ENCODE measurements at places on chromosomes 2 and 18. TPM values are rescaled to one million over a fixed set of nuclear protein-coding genes. Genes with fewer than 3 reads are reported as not detected.

- DNase-seq = no peak
- H3K4me3 ChIP-seq = no peak overlapping the region
- H3K27ac ChIP-seq = no peak overlapping the region
Measured at GRCh38 chr18:76973520-76974266, 151.3 kb downstream of the ZNF236 start.

DNA sequence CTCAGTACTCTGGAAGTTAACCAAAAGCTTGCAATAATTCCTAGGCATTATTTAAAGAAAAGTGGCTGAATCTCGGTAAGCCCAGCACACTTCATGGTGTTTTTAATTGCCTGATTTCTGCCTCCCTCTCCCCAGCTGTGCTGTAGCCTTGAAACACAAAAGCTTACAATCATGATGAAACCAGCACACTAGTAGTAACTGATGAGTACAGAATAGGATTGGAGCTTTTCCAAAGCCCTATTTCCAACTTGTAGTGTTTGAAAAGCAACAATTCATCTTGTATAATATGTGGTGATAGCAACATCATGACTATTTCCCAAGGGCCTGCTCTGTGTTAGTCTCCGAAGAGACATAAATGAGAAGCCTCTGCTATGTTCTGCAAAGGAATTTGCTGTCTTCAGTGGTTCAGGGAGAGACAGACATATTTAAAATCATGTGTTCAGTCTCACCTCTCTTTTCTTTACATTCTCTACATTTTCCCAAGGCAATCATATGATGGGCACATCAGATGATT lies 1015.0 kb downstream of the BCL11A start:
- no peaks in the 10 kb centered on the region for H3K27me3 ChIP-seq
- no peaks in the 10 kb centered on the region for H3K4me1 ChIP-seq

DNA sequence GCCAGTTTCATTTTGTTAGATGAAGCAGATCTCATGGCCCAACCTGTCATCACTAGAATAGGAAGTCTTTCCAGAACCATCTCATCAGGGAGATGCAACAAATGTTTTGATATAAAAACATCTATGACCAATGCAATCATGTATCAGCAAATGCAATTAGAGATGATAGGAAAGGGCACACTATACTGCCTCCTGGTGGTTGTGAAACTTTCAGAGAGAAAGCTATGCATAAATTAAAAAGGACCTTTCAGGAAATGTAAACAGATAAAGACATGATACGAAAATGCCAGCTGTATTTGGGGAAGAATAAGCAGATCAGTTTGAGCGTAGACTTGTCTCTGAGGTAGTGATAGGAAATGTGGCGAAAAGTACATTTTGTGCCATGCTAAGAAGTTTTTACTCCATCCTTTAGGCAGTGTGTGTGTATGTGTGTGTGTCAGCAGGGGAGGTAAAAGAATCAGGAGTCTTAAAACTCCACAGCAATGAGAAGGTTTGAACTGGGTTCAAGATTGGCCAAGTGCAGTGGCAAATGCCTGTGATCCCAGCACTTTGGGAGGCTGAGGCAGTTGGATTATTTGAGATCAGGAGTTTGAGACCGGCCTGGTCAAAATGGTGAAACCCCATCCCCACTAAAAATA lies 479.3 kb downstream of the CPS1 start:
- no peaks in the 10 kb centered on the region for H3K4me1 ChIP-seq
- H3K4me3 ChIP-seq = no peak overlapping the region
- DNase-seq = no peak
- H3K36me3 ChIP-seq = no peaks in the 10 kb centered on the region
- H3K27me3 ChIP-seq = no peaks in the 10 kb centered on the region

GRCh38 chr2:112627060-112628040 lies 18.4 kb upstream of the SLC20A1 start:
- H3K4me3 ChIP-seq = no peak overlapping the region
- no peaks in the 10 kb centered on the region for H3K36me3 ChIP-seq
- peak overlapping the region; percentile 77 for H3K27ac ChIP-seq

DNA sequence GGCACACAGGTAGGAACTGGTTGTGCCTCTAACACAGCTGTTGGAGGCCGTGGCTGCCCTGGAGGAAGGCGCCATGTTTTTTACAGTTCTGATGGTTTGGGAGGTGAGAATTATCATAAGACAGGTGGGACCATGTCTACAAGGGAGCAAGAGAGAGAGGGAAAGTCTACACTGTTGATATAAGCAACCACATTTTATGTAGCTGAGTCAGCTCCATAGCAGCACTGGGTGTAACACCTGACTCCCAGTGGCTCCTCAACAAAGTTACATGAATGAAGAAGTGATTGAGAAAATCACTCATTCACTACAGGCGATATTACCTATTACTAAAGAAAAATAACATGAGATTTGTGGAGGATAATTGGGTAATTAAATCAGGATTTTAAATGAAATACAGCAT lies 41.3 kb upstream of the ACAA2 start:
- no peaks in the 10 kb centered on the region for H3K27me3 ChIP-seq
- no peak for DNase-seq
- H3K4me1 ChIP-seq = no peaks in the 10 kb centered on the region

GRCh38 chr2:8148260-8149006 lies 533.4 kb upstream of the ID2 start:
- no peaks in the 10 kb centered on the region for H3K4me1 ChIP-seq
- DNase-seq = no peak
- H3K4me3 ChIP-seq = no peak overlapping the region
- no peak overlapping the region for H3K27ac ChIP-seq

THAP4 gene
- 94.7 TPM for total RNA-seq

C1QL2 gene
- not detected for total RNA-seq

TSPYL6 gene
- not detected for total RNA-seq

All from right atrium auricular region (tissue), 2 donors.